ENCODE measurements at places on chromosomes 3 and 15.

GRCh38 chr3:15287565-15288330 is 44.6 kb downstream of the SH3BP5 start:
- DNase-seq = no peak

GRCh38 chr3:194879991-194880939 is 194.6 kb downstream of the FAM43A start:
- no peak for DNase-seq

GRCh38 chr3:83928391-83928790 is 1030.4 kb upstream of the CADM2 start:
- DNase-seq = no peak

DNA sequence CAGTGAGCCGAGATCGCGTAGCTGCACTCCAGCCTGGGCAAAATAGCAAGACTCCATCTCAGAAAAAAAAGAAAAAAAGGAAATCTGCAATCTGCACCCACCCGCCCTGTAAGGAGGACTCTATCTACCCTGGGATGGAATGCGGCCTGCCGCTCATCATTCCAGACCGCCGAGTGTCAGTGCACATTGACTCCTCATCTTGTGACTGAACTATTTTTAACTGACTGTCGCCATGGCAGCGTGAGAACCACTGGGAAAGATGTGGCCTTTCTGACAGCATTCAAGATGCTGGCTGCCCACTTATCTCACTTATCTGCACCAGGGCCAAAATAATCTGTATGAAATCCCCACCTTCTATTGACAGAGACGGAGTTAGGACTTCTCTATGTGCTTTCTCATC is 38.8 kb upstream of the ANKRD34C start:
- DNase-seq = no peak

- DNase-seq = no peak
Measured at GRCh38 chr3:46706771-46707582, 5.8 kb downstream of the TMIE start.

DNA sequence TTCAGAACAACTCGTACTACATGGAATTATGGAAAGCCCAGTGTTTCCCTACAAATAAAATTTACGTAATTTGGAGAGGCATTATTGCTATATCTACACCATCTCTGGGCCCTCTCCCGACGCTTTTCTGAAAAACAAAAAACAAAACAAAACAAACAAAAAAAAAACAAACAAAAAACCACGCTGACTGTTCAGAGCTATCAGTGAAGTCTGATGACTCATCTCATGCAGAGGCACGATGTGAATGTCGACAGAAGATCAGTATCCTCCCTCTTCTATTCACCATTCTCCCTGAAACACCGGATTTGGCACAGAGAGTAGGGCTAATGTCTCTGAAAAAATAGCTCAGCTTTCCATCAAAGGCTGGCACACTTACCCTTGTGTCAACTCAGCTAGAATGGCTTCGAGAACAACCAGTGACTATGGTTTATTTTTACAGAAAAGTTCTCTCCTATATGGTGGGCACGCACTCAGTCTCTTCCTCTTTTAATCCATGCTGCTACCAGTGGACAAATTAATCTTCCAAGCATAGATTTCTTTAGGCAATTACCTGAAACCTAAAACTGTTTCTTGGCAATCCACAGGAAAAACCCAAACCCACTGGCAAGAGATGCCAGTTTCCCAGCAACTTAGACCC is 1.5 kb downstream of the CRBN start:
- DNase-seq = no peak

DNA sequence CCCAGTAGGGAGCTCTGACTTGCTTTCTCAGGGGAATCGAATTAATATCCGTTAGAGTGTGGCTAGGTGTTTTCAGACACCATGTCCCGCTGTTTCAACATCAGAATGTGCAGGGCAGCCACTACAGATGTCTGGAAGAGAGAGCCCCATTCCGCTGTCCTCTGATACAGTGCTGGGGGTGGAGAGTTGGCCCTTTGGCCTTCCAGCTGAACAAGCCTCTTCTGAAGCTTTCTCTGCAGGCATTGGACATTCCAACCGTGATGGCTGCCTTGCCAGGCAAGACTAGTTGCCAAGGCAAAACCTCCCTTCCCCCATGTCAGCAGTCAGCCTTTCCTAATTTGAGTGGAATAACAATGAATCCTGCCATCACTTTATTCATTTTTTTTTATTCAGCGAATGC is 1.5 kb downstream of the FAH start:
- no peak for DNase-seq

GRCh38 chr3:128011140-128011539 is 41.1 kb upstream of the SEC61A1 start:
- DNase-seq = no peak

- DNase-seq = no peak
Measured at GRCh38 chr3:146390006-146390772, 79.2 kb downstream of the PLSCR2 start.

GRCh38 chr3:67901681-67902080 is 247.3 kb upstream of the SUCLG2 start:
- no peak for DNase-seq

DNA sequence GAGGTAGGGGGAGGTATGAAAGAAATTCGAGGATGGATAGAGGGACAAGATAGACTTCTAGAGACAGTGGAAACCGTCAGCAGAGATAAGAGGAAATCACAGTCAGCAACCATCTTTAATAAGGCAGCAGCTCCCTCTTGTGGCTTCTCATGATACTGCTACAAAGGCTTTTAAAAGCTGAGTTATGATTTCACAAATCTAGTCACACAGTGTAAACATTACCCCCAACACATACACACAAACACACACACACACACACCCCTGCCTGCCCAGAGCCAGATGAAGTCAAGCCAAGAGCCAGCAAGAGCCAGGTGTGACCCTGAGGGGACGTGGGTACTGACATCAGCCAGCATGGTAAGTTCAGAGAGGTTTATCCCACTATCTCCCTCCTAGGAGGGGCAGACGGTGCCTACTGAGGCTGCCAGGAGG is 18.9 kb upstream of the TGM5 start:
- peak; percentile 22 for DNase-seq

GRCh38 chr15:44541282-44541958 is 4.5 kb downstream of the EIF3J start:
- DNase-seq = no peak

- DNase-seq = no peak
Measured at GRCh38 chr3:97817965-97818364, 3.8 kb upstream of the CRYBG3 start.

GRCh38 chr3:196948442-196949284 is 6.3 kb upstream of the NCBP2 start:
- DNase-seq = no peak

- DNase-seq = no peak
Measured at GRCh38 chr3:23831517-23832394, 26.0 kb downstream of the UBE2E1 start.

- DNase-seq = no peak
Measured at GRCh38 chr3:101833446-101833974, 15.8 kb upstream of the NFKBIZ start.

DNA sequence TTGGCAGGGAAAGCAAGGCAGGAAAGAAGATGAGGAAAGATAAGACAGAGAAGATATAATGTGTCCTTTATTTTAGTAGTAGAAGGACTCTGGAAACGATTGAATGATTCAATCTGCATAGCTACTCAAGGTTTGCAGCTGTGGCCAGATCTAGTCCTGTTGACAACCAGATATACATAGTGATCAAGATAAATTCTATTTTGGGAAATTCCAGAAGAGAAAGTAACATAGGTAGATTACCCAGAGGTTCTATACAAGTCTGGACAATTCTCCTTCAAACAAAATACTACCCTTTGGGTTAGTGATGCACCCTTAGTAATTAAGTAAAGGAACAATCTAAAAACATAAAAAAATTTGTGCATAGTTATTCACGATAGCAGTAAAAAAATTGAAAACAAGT is 9.4 kb downstream of the TERC start:
- no peak for DNase-seq

DNA sequence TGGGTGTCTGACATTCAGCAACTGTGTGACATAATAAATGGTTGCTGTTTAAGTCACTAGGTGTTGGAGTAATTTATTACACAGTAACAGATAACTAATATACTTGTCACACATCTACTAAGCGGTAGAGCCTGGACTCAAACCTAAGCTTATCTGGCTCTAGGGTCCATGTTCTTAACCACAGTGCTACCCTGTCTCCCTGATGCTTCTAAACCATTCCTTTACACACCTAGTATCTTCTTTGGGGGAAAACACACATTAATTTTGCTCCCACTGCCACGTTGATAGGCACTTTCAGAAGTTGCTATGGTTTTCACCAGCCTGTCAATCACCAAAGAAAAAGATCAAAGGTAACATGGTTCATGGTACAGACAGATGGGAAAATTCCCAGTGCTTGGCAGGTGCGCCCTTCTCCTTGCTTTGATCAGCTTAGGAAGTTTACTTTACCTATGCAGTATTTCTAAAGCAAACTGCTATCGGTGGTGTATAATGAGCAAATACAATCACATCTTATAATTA is 150.8 kb downstream of the PDZRN3 start:
- DNase-seq = no peak

DNA sequence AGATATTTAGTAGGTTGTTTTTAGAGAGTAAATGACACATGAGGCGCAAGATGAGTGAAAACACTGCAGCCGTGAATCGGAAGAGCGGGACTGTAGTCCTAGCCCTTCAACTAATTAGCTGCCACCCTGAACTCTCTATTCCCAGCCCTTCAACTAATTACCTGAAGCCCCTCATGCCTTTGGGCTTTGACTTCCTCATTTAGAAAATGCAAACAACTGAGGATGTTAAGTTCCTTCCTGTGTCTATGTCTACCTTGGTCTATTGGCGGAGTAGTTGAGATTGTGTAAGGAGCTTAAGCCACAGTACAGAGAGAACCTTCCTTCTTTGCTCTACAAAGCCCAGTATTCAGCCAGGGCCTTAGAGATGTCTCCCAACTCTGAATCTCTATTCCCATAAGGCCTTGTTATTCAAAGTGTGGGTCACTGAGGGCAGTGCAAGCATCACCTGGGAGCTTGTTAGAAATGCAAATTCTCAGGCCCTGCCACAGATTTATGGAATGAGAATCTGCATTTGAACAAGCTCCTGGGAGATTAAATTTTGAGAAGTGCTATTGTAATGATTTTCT is 71.8 kb upstream of the SCN5A start:
- no peak for DNase-seq

GRCh38 chr3:107962946-107963345 is 127.9 kb downstream of the CD47 start:
- DNase-seq = no peak

GRCh38 chr3:197752107-197752506 is 2.4 kb downstream of the FYTTD1 start:
- DNase-seq = no peak

GRCh38 chr3:75254685-75255084 is 409.4 kb upstream of the FRG2C start:
- no peak for DNase-seq

DNA sequence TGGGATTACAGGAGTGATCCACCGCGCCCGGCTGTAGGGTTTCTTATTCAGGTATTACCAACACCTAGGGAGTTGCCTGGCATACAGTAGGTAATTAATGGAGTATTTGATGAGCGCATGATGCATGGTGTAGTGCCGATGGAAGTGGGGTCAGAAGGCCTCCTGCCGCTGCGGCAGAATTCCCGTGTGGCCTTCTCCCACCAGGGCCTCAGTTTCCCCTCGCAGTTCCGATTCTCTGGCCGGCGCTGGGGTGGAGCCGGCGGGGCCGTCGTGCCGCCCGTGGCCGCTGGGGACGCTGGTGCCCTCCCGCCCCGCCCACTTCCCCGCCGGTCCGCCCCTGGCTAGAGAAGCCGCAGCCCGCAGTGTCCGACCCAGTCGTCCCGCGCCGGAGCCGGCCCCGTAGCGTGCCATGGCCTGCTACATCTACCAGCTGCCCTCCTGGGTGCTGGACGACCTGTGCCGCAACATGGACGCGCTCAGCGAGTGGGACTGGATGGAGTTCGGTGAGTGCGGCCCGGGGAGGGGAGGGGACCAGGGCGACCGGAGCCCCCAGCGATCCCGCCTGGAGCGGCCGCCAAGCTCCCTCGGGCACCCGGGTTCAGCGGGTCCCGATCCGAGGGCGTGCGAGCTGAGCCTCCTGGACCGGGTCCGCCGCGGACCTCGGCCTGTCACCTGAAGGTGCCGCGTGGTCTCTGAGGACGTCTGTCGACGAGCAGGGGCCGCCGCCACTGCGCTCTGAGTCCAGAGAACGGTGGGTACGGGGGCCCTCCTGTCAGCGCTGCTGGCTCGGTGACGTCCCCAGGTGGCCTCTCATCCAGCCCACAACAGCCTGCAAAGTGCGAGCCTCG is at the start of gene IRAK2:
Gene IRAK2, plus strand, starts transcription at position 374 of the 848 bp plus-strand sequence. Its CDS starts 36 bp downstream, at position 410.
- DNase-seq = peak; percentile 30

GRCh38 chr3:190155752-190156151 is 35.1 kb upstream of the P3H2 start:
- no peak for DNase-seq

DNA sequence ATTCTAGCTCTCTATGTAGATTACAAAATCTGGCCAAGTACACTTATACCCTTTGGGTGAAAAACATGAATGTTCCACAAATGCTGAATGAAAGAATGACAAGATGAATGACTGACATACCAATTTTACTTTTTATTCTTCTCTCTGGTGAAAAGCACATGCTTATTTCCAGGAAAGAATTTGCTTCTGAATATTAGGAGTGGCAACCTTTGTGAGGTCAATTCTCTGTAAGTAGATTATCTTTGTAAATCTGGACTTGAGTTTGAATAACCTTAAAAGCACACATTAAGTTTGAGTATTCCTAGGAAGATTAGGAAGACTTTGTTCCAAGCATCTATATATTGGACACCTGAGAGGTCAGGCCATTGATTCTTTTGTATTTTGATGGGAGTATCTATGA is 78.1 kb upstream of the P2RY1 start:
- DNase-seq = no peak

DNA sequence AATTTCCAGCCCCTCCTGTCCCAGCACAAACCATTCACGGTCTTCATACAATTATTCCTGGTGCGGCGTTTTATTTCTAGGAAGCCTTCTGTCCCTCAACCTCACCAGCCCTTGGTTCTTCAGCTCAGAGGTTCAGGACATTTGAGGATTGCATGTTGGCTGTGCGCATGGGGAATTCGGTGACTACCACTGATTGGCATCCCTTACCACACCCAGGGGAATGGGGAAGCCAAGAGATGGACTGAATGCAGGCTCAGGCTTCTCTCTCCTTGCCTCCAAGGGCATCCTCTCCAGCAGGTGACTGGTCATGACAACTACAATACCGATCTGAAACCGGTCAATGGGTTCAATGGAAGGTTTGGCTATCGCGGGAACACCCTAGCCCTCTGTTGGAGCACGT is 153.8 kb downstream of the MTHFS start:
- DNase-seq = no peak

DNA sequence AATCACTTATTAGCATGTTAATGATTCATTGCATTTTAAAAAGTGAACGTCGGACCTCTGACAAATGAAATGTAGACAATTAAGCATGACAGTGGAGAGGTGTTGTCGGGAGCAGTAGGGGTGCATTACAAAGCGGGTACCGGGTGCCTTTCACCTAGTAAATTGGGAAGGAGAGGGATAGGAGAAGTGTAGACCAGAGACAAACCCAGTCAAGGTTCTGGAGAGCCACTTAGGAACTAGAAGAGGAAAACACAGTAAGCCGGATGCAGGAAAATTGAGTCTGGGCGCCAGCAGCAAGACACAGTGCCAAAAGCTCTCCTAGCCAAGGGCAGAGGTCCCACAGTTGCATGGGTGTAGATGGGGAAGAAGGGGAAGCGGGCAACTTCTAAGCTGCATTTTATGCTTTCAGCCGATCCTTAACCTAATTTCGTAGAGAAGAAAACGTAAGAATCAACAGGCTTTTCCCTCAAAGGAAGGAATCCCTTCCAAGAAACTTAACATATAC is 3.1 kb upstream of the CERS3 start:
- no peak for DNase-seq

Measured in effector CD8-positive, alpha-beta T cell (primary cell).